ENCODE measurements at places on chromosomes 2 and 18.

DNA sequence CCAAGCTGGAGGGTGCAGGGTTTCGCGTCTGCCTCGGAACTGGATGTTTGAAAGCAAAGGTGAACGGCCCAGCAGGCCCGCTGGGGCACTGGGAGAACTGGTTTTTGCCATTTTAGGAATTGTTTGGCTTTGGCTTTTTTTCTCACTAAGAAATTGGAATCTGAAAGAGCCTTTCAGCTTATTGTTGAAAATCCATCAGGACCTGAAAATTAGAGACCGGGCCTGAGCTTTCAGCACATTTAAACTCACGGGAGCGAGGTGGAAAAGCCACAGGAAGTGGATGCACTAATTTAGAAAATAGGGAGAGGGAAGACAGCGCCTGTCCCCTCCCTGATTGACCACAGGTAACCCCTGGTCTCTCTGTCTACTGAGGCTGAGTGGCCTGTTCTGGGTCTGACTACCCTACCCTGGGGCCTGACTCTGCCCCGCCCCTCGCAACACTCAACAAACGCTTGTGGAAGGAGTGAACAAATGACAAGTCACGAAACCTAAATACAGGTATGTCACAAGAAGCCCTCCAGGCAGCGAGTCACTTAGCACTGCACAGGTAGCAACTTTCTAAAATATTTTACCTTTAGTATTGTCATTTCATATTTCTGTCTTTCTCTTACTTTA lies 100.3 kb upstream of the MBOAT2 start:
- DNase-seq: no peak

- DNase-seq: no peak
Observed at GRCh38 chr2:189783451-189783926, 650 bp downstream of the ORMDL1 start.

- DNase-seq: no peak
Observed at GRCh38 chr2:38584881-38585280, 17.8 kb downstream of the HNRNPLL start.

DNA sequence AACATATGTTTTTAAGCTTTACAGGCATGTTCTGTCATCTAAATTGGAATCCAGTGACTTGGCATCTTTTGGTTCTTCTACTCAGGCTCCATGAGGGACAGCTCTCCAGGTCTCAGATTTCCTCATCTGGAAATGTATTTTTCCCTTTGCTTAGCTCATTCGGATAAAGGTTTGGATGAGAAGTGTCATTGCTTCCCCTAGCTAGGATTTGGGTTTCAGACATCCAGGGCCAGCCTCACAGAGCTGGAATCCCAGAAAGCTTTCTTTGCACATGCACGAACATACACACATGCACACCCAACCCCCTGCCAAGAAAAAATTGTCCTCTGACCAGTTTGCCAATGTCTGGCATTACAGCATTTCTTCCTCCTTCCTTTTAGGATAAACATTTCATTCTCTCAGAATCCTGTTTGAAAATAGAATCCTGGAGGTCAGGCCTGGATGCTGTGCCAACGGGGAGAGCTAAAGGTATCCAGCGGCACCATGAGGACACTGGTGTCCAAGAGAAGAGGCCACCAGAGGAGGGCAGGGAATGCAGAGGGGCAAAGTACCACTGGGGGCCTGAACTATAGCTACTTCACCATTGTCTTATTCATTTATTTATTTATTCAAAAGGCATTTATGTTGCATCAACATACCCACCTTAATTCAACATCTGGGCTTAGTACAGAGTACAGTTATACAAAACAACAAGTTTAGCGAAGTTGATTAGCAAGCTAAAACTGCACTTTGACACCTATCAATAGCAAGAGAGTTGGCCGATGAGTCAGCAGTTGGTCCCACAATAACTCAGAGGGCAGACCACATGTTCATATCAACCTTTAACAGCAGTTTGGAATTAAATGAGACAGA lies 97.9 kb upstream of the ATL2 start:
- no peak for DNase-seq
